ENCODE measurements at places on chromosomes 2 and 18.

- no peak for DNase-seq
Observed at GRCh38 chr2:156864753-156865152, 392.8 kb upstream of the GALNT5 start.

GRCh38 chr2:83633423-83633822 is 825.7 kb downstream of the SUCLG1 start:
- no peak for DNase-seq

DNA sequence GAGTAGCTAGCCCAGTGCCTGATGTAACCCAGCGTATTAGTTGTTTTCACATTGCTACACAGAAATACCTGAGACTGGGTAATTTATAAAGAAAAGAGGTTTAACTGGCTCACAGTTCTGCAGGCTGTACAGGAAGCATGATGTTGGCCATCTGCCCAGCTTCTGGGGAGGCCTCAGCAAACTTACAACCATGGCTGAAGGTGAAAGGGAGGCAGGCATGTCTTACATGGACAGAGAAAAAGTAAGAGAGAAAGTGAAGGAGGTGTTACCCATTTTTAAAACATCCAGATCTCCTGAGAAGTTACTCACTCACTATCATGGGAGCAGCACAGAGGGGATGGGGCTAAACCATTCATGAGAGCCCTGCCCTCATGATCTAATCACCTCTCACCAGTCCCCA is 6.1 kb upstream of the CYRIA start:
- no peak for DNase-seq

GRCh38 chr2:164479460-164479859 is 141.8 kb downstream of the GRB14 start:
- no peak for DNase-seq

DNA sequence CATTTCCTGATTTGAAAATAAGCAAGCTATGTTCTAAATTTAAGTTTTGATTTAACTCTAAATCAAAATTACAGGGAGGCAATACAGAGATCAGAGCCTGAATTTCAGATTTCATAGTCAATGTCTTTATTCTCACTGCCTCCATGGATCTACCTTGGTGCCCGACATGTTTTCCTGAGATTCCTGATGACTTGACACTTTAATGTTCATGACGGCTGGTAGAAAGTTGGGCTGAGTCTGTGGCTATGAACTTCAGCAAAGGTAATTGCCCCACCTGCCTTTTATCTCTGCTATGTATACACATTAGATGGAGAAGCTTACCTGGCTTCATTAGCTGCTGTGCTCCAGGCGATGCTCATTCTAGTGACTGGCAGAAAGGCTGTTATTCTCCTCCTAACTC is 1390.5 kb upstream of the CELF4 start:
- no peak for DNase-seq

- DNase-seq: peak; percentile 57
Observed at GRCh38 chr2:100110614-100111000, 31.8 kb downstream of the AFF3 start.

GRCh38 chr2:96330407-96330806 is 5.2 kb upstream of the NCAPH start:
- no peak for DNase-seq

- no peak for DNase-seq
Observed at GRCh38 chr2:198545411-198545810, 741.0 kb downstream of the PLCL1 start.

- DNase-seq: no peak
Observed at GRCh38 chr2:15918761-15919356, 21.5 kb upstream of the MYCN start.

- no peak for DNase-seq
Observed at GRCh38 chr2:105595536-105595935, 149.2 kb upstream of the NCK2 start.

DNA sequence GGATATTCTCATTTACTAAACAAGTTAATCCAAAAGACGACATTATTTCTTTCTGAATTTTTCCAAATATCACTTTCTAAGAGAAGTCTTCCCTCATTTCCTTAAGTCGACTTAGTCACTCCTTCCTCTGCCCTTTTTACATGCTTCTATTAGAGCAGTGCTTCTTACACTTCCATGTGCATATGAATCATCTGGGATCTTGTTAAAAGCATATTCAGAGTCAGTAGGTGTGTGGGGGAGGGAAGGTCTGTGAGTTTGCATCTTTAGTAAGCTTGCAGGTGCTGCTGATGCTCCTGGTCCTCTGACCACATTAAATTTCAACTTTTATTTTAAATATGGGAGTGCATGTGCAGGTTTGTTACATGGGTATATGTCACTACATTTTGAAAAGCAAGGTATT is 582.6 kb downstream of the NRXN1 start:
- DNase-seq: no peak

DNA sequence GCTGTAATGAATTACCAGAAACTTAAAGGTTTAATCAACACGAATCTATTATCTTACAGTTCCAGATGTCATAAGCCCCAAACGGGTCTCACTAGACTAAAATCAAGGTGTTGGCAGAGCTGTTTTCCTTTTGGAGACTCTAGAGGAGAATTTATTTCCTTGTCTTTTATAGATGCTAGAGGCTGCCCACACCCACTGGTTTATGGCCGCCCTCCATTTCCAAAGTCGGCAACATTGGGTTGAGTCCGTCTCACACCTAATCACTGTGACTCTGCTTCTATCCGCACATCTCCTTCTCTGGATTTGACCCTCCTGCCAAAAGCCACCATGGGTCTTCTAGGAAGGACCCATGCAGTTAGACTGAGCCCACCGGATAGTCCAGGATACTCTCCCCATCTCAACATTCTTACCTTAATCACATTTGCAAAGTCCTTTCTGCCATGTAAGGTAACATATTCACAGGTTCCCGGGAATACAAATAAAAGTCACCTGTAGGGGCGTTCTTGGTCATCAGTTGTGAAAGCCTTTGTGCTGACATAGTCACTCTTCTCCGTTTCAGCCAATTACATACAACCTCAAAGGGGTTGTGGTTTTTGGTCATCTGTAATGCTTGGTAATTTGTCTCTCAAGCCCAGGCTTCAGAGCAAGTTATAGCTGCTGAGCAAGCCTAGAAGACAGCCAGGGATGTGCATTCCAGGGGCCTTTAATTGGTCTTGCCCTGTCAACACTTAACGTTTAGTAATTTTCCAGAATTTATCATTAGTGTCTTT is 179.4 kb downstream of the ANTXR1 start:
- no peak for DNase-seq

- no peak for DNase-seq
Observed at GRCh38 chr2:124604940-124605339, 579.9 kb downstream of the CNTNAP5 start.

DNA sequence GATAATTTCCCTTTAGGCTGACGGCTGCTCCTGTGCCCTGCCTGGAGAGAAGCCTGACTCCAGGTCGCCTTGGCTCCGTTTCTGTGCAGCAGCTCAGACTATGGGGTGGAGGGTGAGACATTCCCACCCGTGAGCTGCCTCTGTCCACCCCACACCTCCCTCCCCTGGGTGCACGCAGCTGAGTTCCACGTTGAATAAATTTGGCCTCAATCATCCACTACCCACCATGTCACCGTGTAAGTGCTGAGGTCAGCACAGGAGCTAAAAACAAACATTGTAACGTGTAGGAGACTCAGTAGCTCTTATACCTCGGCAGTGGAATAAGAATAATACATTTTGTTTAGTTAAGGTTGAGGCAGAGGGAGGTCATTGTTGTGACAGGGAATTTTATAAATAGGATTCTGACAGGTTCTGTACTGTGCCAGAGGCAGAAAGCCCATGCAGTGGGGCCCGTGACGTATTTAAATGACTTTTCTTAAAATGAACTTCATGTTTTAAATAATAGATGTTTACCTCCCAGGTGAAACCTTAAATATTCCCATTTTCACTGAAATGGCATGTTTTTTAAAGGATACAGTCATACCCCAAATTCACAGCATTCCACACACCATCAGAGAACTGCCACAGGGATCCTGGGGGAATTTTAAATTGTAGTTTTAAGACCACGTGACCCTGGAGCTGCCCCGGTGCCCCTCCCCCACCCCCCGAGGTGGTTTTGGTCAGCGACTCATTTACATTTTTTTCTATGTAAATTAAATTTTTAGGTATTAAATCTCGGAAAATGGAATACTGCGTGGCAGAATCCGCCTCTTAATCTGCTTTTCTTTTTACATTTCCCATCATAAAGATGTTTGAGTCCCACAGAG is 50.2 kb downstream of the NFATC1 start:
- no peak for DNase-seq

DNA sequence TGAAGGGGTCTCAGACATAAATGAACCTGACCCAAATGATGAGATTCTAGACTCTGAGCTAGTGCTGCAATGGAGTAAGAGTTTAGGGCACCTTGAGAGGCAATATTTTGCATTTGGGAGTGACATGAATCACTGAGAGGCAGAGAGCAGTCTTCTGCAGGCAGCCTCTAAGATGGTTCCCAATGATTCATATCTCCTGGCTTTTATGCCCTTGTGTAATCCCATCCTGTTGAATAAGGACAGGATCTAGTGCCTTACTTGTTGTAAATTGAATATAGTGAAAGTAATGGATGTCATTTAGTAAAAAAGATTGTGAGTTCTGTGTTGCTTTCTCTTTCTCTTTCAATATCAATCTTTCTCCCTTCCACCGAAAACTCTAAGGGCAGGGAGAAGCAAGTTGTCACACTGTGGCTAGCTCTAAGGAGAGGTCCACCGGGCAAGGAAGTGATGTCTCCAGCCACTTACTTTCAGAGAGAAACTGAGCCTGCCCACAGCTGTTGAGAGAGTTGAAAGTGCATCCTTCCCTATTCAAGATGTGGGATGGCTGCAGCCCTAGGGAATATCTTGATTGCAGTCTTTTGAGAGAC is 144.7 kb downstream of the TRIB2 start:
- no peak for DNase-seq

GRCh38 chr18:32910694-32911296 is 138.0 kb upstream of the KLHL14 start:
- no peak for DNase-seq

GRCh38 chr2:178284613-178285286 is 90.4 kb downstream of the OSBPL6 start:
- no peak for DNase-seq

- DNase-seq: no peak
Observed at GRCh38 chr2:54371460-54372065, 84.6 kb upstream of the SPTBN1 start.

DNA sequence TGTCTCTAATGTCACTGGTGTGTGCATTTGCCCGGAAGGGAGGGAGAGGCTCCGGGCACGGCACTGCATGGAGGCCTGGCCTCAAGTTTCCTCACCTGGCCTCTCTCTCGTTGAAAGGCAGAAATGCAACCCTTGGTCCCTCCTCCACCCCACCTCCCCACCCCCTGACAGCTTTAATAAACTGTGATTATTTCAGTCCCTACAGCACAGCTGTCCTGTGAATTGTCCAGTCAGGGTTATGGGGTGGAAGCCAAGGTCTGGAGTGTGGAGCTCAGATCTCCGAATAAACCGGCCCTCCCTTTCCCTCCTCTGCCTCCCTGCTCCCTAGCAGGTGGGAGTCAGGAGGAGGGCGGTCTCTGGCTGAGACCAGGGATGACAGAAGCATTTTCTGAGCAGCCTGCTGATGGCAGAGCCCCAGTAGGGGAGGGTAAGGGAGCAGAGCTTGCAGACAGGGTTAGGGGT is 199.2 kb upstream of the SMAD2 start:
- DNase-seq: no peak

DNA sequence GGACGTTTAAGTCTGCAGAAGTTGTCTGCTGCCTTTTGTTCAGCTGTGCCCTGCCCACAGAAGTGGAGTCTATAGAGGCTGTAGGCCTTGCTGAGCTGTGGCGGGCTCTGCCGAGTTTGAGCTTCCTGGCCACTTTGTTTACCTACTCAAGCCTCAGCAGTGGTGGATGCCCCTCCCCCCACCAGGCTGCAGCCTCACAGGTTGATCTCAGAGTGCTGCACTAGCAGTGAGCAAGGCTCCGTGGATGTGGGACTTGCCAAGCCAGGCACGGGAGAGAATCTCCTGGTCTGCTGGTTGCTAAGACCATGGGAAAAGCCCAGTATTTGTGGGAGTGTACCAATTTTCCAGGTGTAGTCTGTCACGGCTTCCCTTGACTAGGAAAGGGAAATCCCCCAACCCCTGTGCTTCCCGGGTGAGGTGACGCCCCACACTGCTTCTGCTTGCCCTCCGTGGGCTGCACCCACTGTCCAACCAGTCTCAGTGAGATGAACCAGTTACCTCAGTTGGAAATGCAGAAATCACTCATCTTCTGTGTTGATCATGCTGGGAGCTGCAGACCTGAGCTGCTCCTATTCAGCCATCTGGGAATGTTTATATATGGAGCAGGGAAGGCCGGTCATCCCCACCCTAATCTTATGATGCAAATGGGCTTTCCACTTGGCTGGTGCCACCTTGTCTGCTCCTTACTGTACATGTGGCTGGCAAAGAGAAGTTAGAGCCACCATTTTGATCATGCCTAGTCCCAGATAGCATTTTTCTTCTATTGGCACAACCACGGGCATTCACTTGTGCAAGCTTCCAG is 156.9 kb upstream of the ITGA6 start:
- DNase-seq: no peak

- no peak for DNase-seq
Observed at GRCh38 chr2:153294199-153294786, 184.3 kb downstream of the RPRM start.

- DNase-seq: no peak
Observed at GRCh38 chr18:23972453-23972852, 42.1 kb upstream of the TTC39C start.

DNA sequence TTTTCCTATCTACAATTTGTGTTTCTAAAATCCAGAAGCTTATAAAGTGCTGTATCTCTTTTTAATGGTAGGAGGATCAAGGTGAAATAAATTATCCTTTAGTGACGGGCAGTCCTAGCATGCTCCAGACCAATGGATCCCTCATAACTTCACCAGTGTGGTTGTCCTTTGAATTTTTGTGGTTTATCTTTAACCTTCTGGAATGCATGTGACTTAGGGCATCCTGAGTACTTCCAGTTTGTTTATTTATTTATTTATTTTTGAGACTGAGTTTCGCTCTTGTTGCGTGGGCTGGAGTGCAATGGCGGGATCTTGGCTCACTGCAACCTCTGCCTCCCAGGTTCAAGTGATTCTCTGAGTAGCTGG is 40.4 kb downstream of the NUP35 start:
- DNase-seq: no peak

GRCh38 chr2:224901121-224901676 is 141.1 kb downstream of the DOCK10 start:
- DNase-seq: no peak

- no peak for DNase-seq
Observed at GRCh38 chr2:48849770-48850169, 94.2 kb upstream of the LHCGR start.

Measured in inflammatory macrophage (primary cell).